ENCODE measurements at places on chromosomes 2 and 18. TPM values are rescaled to one million over a fixed set of nuclear protein-coding genes. Genes with fewer than 3 reads are reported as not detected.

SALL3 gene
- total RNA-seq, result 3.0 TPM

- H3K27ac ChIP-seq, result no peak overlapping the region
- H3K4me1 ChIP-seq, result no peaks in the 10 kb centered on the region
- no peaks in the 10 kb centered on the region for H3K27me3 ChIP-seq
- no peak overlapping the region for H3K4me3 ChIP-seq
- DNase-seq, result no peak
These were observed 83.1 kb downstream of the EIPR1 start for GRCh38 chr2:3294493-3294892.

OXER1 gene
- total RNA-seq, result 4.5 TPM

ECEL1 gene
- total RNA-seq, result 0.82 TPM

UPP2 gene
- total RNA-seq, result not detected

GRCh38 chr18:21359746-21360145, 117.7 kb downstream of the GREB1L start:
- no peak overlapping the region for H3K27ac ChIP-seq
- H3K4me1 ChIP-seq, result no peaks in the 10 kb centered on the region
- no peaks in the 10 kb centered on the region for H3K36me3 ChIP-seq
- H3K27me3 ChIP-seq, result no peaks in the 10 kb centered on the region
- DNase-seq, result no peak

GRCh38 chr2:45681675-45682074, 30.2 kb downstream of the PRKCE start:
- no peaks in the 10 kb centered on the region for H3K4me1 ChIP-seq
- no peak overlapping the region for H3K4me3 ChIP-seq
- H3K27me3 ChIP-seq, result no peaks in the 10 kb centered on the region
- H3K27ac ChIP-seq, result no peak overlapping the region
- no peaks in the 10 kb centered on the region for H3K36me3 ChIP-seq

KANSL1L gene
- total RNA-seq, result 36.1 TPM

DNA sequence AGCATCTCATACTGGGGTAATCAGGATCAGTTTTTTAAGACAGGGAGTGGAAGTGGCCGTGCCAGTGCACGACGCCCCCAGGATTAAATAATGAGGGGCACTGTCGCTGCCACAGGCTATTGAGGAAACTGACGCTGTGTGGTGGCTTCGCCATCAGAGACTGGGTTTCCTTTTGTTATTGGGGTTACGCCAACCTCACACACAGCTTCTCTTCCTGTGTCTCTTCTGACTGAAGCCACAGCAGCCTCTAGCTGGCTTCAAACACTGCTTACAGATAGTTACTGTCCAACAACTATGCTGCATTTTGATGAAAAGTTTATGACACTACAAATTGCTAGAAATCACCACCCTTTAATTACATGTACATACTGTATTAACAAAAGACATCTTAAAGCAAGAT, 521.9 kb upstream of the SALL3 start:
- no peaks in the 10 kb centered on the region for H3K36me3 ChIP-seq
- no peak for DNase-seq
- H3K27ac ChIP-seq, result no peak overlapping the region

GRCh38 chr2:234632527-234633391, 135.9 kb upstream of the ARL4C start:
- peak; percentile 49 for DNase-seq
- no peak overlapping the region for H3K4me3 ChIP-seq
- H3K4me1 ChIP-seq, result peaks cover 10% of the 10 kb centered on the region
- no peaks in the 10 kb centered on the region for H3K27me3 ChIP-seq
- H3K36me3 ChIP-seq, result no peaks in the 10 kb centered on the region
- H3K27ac ChIP-seq, result peak overlapping the region; percentile 90

TUBB8B gene
- total RNA-seq, result 3.9 TPM
